ENCODE measurements at places on chromosomes 6 and 20.

GRCh38 chr20:53941680-53942471 is 128.5 kb downstream of the BCAS1 start:
- no peak for DNase-seq

DNA sequence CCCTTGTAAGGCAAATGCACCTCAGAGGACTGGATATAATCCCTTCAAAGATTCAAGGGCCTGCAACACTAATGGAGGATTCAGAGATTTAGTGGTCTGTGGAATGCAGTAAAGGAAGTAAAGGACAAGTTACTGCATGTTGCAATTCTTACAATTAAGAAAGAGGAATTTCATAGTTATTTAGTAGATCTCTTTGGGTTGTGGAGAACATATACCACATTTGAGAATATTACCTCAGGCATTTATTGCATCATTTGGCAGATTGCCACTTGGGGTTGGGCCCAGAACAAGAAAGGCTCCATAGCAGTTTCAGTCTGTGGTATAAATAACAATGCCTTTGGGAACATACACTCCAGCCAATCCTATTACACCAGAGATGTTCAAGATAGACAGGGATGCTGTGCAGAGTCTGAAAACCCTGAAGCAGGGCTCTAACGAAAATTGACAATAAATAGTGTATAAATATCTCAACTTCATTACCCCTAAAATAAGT is 20.9 kb upstream of the EPM2A start:
- no peak for DNase-seq

- no peak for DNase-seq
These were observed 88.8 kb upstream of the AHI1 start for GRCh38 chr6:135586388-135586787.

- no peak for DNase-seq
These were observed 6.2 kb upstream of the COX7A2 start for GRCh38 chr6:75249837-75250236.

- DNase-seq = no peak
These were observed 82.9 kb downstream of the ELOVL4 start for GRCh38 chr6:79864421-79864820.

- peak; percentile 66 for DNase-seq
These were observed 533 bp downstream of the ZFAND3 start for GRCh38 chr6:37819802-37820717.

GRCh38 chr6:16511723-16512489 is 249.4 kb downstream of the ATXN1 start:
- DNase-seq = peak; percentile 69

GRCh38 chr6:6474170-6474920 is 114.2 kb upstream of the LY86 start:
- DNase-seq = no peak

DNA sequence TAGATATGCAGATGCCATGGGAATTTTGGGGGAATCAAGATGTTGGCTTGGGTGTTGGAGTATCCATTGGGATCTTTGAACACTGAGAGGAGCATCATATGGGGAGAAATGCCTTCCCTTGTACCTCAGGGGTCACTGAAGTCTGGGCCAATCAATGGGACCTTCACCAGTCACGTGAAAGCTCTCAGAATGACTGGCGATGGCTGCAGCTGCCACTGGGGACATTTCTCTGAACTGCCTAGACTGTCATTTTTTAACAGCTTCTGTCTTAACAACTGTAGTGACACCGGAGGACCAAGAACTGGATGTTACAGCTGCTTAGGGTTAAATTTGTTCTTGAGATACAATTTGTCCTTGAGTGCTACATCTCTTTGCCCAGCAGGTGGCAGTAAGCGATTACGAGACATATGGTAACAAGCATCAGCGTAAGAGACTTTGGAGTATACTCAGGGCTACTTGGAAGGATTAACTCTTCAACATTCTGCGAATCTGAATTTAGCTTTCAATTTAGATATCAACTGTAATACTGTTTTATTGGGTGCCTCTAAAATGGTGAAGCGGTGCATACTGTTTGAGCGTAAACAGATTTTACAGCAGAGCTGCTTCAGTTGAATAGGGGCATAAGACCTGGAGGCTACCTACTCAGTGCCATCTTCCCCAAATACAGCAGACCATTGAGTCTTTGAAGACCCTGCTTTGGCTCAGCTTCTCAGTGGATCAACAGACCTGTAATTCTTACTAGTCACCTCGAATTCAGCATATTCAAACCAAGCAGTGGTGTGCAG is 36.0 kb downstream of the CCN2 start:
- peak; percentile 77 for DNase-seq

GRCh38 chr20:61621035-61621730 is 369.1 kb downstream of the CDH4 start:
- DNase-seq = no peak

GRCh38 chr6:147278891-147279290 is 74.7 kb downstream of the STXBP5 start:
- DNase-seq = no peak

DNA sequence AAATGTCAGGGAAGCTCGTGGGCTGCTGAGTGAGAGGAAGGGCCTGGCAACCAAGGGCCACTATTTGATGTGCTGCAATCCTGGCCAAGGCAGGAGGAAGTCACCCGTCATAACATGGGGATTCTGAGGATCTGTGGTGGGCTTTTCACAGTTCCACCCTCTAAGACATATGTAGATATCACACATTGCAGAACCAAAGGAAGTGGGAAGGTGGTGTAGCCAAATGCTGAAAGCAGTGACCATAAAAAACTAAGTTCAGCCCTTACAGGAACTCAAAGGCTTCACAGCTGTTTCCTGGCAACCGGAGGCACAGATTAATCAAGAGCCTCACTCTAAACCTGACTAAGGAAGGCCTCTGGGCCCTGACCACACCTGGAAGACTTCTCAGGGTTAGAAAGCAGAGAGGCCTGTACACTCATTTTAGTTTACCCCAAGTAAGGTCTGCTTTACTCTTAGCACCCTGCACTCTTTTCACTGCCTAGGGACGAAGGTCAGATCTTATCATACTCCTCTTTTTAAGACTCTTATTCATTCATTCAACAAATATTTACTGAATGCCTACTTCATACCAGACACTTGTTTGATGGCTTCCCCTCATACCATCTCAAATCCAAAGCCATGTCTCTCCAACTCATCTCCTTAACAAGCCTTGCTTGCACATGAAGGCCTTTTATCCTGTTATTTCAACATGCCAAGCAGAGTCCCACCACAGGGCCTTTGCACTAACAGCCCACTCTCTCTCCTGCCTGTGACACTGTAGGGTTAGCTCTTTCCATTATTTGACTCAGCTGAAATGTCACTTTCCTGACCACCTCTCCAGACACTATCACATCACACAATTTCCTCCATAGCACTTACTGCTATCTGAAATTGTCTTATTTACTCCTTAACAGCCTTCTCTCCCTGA is 2.6 kb downstream of the UBE2V1 start:
- peak; percentile 65 for DNase-seq

GRCh38 chr20:3635346-3635745 is 27.9 kb downstream of the GFRA4 start:
- DNase-seq = no peak

Measured in activated naive CD4-positive, alpha-beta T cell treated with anti-CD3 and anti-CD28 coated beads for 36 hours (primary cell).